ENCODE measurements at places on chromosomes 16 and 17.

- H3K27ac ChIP-seq: no peak overlapping the region
- peaks cover 6% of the 10 kb centered on the region for H3K4me1 ChIP-seq
- H3K36me3 ChIP-seq: peaks cover 87% of the 10 kb centered on the region
- no peak overlapping the region for H3K4me3 ChIP-seq
- no peaks in the 10 kb centered on the region for H3K27me3 ChIP-seq
These were observed 27.4 kb upstream of the MRC2 start for GRCh38 chr17:62599964-62600657.

GRCh38 chr17:16918443-16918842, 53.5 kb downstream of the TNFRSF13B start:
- H3K4me3 ChIP-seq: no peak overlapping the region
- H3K36me3 ChIP-seq: no peaks in the 10 kb centered on the region
- H3K27me3 ChIP-seq: no peaks in the 10 kb centered on the region

GRCh38 chr16:47310792-47311211, 150.1 kb downstream of the ITFG1 start:
- H3K27ac ChIP-seq: no peak overlapping the region
- H3K4me3 ChIP-seq: no peak overlapping the region
- H3K36me3 ChIP-seq: peaks cover 48% of the 10 kb centered on the region
- no peak for DNase-seq
- no peaks in the 10 kb centered on the region for H3K4me1 ChIP-seq

GRCh38 chr16:65919986-65920376, 446.5 kb upstream of the CDH5 start:
- no peak for DNase-seq
- H3K4me3 ChIP-seq: no peak overlapping the region
- H3K36me3 ChIP-seq: no peaks in the 10 kb centered on the region
- H3K27ac ChIP-seq: no peak overlapping the region
- H3K27me3 ChIP-seq: peaks cover 10% of the 10 kb centered on the region

GRCh38 chr16:30700971-30701370, 2.0 kb downstream of the SRCAP start:
- no peaks in the 10 kb centered on the region for H3K27me3 ChIP-seq
- peak overlapping the region; percentile 44 for H3K4me3 ChIP-seq
- peak overlapping the region; percentile 85 for H3K27ac ChIP-seq

DNA sequence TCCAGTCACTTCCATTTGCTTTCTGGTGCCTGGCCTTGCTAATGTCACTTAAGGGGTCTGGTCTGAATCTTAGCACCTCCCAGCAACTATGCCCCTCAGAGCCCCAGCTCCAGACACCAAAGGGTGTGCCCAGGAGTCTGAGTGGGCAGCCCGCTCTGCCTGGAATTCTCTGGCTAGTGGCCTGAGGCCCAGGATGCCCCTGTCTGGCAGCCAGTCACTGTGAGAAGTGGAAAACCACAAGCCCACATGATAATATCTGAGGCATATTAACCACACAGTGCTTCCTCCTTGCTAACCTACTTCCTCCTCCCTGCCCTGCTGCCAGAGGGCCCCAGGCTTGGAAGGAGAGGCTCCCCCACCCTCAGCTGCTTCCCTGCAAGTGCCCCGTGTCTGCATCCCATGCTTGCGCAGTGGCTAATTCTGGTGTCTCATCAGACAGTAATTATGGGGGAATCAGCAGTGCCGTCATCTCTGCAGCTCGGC, 14.0 kb downstream of the SRCIN1 start:
- H3K27me3 ChIP-seq: peaks cover 100% of the 10 kb centered on the region
- no peak for DNase-seq
- H3K4me3 ChIP-seq: no peak overlapping the region
- no peak overlapping the region for H3K27ac ChIP-seq
- H3K36me3 ChIP-seq: no peaks in the 10 kb centered on the region

- H3K27ac ChIP-seq: no peak overlapping the region
- H3K27me3 ChIP-seq: peaks cover 98% of the 10 kb centered on the region
- no peak for DNase-seq
- peak overlapping the region; percentile 65 for H3K4me3 ChIP-seq
- H3K4me1 ChIP-seq: peaks cover 45% of the 10 kb centered on the region
These were observed 3.9 kb upstream of the HOXB5 start for GRCh38 chr17:48597528-48597777.

DNA sequence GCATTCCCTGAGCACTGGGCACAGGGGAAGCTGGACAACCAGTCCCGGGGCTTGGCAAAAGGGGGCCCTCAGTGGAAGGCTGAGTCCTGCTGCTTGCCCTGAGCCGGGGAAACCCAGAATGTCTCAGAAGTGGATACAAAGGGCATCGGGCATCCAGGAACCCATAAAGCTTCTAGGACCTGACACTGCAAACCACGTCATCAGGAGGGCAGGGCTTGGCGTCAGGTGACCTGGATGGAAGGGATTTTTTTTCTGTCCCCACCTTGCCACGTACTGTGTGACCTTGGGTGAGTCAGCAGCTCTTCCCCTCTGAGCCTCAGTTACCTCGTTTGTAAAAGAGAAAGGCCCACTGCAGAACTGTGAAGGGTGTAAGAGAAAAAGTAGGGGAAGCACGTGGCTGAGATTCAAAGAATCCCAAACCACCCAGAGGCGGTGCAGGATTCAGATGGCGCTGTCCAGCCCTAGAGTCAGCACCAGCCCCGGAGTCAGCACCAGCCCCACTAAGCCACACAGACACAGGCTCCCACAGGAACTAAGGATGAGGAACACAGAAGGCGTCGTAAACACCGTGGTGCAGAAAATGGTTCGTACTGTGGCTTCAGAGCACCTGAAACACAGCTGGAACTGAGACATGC, 53.7 kb downstream of the C16orf95 start:
- no peaks in the 10 kb centered on the region for H3K27me3 ChIP-seq
- no peak overlapping the region for H3K27ac ChIP-seq
- no peak overlapping the region for H3K4me3 ChIP-seq
- no peaks in the 10 kb centered on the region for H3K36me3 ChIP-seq
- DNase-seq: no peak
- no peaks in the 10 kb centered on the region for H3K4me1 ChIP-seq
